ENCODE measurements at places on chromosomes 7 and 10. TPM values are rescaled to one million over a fixed set of nuclear protein-coding genes. Genes with fewer than 3 reads are reported as not detected.

DNA sequence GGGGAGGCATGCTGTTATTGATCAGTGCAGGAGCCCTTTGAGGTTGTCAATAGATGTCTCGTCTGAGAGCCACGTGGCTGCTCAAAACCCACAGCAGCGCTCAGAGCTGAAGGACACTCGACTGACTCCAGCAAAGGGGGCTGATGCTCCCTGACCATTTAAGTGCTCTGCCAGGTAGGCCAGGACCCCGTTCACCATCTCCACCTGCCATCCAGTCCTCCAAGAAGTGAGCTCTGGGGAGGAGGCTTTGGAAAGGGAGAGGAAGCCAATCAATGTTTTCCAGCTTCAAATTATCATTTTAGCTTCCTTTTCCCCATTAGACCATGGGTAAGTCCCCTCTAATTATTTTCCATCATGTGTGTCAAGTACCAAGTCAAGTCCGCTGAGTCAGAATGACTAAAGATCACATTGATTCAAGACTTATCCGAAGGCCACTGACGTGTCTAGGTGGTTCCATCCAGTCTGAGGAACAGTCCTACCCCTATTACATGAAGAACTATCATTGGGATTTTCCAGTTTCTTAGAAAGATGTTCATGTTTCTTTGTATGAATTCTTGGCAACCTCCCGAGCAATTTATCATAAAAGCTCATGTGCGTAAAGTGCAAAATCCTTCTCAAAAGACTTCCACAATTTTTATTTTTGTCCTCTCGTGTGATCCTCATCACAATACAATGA lies 302.6 kb upstream of the LYZL1 start:
- no peak for DNase-seq

GRCh38 chr10:88385601-88386203 lies 197.4 kb downstream of the RNLS start:
- peak; percentile 27 for DNase-seq

DNA sequence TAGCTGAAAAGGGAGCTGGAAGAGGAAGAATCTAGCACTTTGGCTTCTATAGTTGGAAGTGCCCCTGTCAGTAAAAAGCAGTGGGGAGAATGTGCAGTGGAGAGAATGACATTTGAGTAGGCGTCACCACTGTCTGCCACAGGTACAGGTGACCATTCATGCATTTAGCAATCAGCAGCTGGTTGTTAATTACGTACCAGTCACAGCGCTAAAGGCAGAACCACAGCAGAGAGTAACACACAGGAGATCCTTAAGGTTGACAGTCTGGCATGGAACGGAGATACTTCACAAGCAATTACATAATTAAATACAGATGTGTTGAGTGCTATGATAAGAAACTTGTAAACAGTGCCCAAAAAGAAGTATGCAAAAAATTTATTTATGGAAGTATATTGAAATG lies 24.8 kb downstream of the C10orf67 start:
- no peak for DNase-seq

The HOXA1 gene
- polyA plus RNA-seq: 3.4 TPM

The MUC3A gene
- 1.2 TPM for polyA plus RNA-seq

The CREB5 gene
- 14.6 TPM for polyA plus RNA-seq

Data from left kidney (tissue), 8 donors.